ENCODE measurements at places on chromosomes 4 and X. TPM values are rescaled to one million over a fixed set of nuclear protein-coding genes. Genes with fewer than 3 reads are reported as not detected.

- DNase-seq, result no peak
These were observed 101.1 kb upstream of the CYLC1 start for GRCh38 chrX:83759872-83760271.

GRCh38 chr4:41369680-41370079 is 113.0 kb downstream of the UCHL1 start:
- DNase-seq, result no peak

DNA sequence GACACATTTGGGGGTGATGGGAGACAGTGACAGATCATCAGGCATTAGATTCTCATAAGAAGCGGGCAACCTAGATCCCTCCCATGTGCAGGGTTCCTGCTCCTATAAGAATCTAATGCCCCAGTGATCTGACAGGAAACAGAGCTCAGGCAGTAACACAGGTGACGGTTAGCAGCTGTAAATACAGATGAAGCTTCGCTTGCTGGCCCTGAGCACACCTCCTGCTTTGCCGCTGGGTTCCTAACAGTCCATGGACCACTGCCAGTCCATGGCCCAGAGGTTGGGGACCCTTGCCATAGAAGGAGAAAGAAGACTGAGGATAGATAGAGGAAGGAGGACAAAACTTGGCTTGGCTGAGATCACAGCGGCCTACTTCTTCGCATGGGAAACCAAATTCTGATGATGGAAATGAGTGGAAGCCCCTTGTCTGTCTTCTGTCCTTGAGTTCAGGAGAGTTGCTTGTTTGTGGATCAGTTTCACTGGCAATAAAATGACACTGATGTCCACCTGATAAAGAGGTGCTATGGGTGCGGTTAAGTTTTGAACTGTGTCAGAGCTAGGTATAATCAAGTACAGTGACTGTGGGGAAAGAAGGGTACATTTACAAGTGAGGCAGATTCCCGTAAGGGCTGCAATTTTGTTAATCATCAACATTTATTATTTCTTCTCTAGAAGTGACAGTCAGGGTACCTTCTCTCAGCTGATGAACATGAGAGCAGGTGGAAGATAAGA is 1.7 kb upstream of the TIFA start:
- DNase-seq, result no peak

DNA sequence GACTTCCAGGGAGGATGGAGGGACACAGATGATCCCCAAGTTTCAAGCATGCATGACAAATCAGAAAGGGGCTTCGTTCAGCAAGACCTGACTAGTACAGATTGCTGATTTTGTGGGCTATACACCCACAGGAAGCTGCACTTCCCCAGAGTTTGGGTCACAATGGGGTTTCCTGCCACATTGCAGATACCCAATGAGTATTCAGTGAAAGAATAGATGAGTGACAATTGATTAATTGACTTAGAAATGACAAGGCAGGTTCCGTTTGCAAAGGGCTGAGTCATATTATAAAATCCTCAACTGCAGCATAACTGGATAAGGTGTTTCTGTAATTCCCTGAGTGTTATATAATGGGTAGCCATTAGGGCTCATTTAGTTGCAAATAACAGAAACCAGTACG is 146.6 kb upstream of the TBL1X start:
- DNase-seq, result no peak

GRCh38 chr4:13670456-13671160 is 43.1 kb upstream of the BOD1L1 start:
- no peak for DNase-seq

DNA sequence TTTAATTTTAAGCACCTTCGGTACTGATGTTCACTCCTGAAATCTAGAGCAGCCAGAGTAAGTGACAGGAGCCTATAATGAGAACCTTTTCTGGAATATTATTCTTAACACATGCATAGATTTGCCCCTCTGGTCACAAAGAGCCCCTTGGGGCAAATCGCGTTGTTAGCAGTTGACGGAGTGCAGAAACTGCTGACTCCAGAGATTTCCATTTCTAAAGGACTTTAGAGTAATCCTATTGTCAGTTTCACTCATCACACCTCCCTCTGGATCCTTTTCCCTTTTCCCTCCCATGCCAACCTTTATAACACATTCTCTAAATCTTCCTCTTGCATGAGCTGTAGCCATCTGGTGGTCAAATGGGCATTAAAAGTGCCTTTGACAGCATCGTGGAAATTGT is 264.9 kb upstream of the PRPS2 start:
- DNase-seq, result no peak

GRCh38 chr4:8847331-8847730 is 24.3 kb downstream of the HMX1 start:
- peak; percentile 42 for DNase-seq

DNA sequence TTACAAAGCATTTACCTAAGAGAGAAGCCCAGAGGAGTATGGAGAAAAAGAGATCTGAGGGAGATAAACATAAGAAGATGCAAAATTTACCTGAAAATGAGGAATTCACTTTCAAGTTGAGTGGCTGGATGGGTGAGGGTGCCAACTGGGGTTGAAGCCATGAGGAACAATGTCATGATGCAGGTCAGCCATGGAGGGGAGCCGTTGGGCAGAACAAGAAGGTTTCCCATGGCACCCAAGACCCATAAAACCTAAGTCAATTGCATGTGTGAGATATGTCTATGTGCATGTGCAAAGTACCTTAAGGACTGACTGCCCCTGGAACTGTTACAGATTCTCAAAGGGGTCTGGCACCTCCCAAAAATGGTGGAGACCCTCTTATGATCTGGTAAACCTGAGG is 46.6 kb upstream of the PRRG1 start:
- DNase-seq, result no peak

Gene NPFFR2
- 0.14 TPM for total RNA-seq

Gene PTTG2
- 2.6 TPM for total RNA-seq

Gene MAGEA11
- total RNA-seq, result not detected

Gene KDM5C
- 77.8 TPM for total RNA-seq

Data from posterior vena cava (tissue), 2 donors.